SIG-M5 (cell line): ENCODE measurements at places on chromosomes 12 and 14.

GRCh38 chr14:74980398-74980730 is 22.4 kb upstream of the EIF2B2 start:
- DNase-seq = no peak

DNA sequence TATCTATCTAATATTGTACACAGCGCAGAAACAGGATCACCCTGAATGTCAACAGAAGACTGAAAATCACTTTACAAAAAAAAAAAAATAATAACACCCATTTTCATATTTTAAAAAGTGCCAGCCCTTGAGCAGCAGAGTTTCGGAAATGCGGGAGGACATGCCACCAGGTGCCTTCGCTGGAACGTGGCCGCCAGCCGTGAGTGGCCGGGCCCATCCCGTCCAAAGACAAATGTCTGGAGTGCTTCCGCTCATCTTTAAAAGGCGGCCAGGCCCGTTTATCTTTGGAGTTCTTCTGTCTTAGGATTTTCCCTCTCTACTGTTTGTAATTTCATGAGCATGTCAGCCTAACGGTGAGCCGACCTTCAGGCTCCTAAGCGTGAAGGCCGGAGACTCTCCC is 43.5 kb downstream of the LRTM2 start:
- no peak for DNase-seq

DNA sequence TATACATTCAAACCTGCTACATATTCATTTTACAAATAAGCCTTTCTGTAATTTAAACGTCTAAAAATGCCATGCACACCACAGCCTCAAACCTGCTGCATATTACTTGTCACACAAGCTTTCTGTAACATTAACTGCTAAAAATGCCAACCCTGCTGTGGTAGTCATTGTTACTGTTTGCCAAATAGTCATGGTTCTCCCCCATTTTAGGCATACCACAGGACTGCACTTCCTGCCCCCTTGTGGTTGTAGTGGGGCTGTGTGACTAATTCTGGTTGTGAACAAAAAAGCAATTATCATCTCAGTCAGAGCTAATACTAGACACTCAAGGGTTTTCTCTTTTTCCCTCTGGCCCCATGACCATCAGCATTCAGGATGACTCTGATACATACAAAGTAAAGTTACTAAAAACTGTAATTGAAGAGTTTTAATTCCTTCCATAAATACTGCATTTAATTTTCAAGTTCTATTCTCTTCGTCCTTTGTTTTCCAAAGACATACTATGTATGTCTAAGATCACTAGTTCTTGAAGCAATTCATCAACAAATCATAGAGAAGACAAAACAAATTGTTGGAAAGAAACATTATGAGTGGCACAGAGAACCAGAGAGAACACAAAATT is 5.7 kb upstream of the SLC35F4 start:
- no peak for DNase-seq

- DNase-seq = no peak
These were observed 972 bp downstream of the SAMD4A start for GRCh38 chr14:54567639-54568561.

DNA sequence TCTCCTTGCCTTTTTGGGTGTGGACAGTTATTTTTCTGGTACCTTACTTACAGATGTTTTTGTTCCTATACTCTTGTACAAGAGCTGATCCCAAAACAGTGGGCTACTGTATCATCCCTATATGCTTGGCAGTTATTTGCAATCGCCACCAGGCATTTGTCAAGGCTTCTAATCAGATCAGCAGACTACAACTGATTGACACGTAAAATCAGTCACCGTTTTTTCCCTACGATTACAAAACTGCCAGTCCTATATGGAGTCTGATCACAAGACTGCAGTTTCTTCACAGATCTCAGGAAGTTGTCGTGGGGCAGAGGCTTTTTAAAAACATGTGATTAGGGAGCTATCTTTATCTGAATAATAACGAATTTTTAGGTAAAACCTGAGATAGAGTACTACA is 1.3 kb downstream of the LYSET start:
- no peak for DNase-seq

- DNase-seq = no peak
These were observed 35.9 kb downstream of the WNK1 start for GRCh38 chr12:788288-788687.

GRCh38 chr12:83807871-83808270 is 1104.7 kb downstream of the SLC6A15 start:
- DNase-seq = no peak

DNA sequence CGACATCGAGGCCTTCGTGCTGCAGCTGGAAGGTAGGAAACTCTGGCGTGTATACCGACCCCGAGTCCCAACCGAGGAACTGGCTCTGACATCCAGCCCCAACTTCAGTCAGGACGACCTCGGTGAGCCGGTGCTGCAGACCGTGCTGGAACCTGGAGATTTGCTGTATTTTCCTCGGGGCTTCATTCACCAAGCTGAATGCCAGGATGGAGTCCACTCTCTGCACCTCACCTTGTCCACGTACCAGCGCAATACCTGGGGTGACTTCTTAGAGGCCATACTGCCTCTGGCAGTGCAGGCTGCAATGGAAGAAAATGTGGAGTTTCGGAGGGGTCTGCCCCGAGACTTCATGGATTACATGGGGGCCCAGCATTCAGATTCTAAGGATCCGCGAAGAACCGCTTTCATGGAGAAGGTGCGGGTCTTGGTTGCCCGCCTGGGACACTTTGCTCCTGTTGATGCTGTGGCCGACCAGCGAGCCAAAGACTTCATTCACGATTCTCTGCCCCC is 1.4 kb downstream of the RIOX1 start:
- no peak for DNase-seq

DNA sequence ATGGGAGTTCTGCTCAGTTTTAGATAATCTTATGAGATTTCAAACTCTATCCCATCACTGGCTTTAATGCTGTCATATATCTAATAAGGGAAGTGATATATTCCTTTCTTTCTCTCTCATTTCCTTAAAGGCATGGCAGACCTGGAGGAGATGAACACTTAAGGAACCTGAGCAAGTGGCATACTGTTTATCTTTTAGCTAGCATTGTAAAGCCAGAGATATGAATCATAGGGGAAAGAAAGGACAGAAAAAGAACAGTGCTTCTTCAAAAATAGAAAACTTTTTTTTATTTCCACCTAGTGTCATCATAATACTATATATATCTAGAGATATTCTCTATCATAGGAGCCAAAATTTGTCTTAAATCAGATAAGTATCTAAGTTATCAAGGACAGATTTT is 68.3 kb upstream of the PSMA6 start:
- DNase-seq = no peak

GRCh38 chr12:44500423-44500822 is 375.7 kb downstream of the NELL2 start:
- DNase-seq = no peak

DNA sequence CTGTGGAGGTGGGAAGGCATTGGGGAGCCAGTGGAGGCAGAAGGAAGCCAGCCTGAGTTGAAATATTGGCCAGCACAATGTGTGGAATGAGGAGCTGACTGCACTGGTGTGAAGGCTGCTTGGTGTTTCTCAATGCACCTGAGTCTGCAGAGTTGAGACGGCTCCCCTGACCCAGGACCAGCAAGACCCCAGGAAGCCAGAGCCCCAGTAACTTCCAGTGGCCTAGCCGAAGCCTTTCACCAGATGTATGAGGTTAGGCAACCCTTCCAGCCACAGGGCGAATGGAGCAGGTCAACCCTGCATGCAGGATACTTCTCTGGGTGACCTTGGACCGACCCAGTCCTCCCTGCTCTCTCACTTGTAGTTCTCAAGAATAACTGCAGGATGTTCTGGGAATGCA is 12.9 kb upstream of the KRT73 start:
- no peak for DNase-seq

- no peak for DNase-seq
These were observed 15.0 kb upstream of the PSMA6 start for GRCh38 chr14:35277179-35277578.

- no peak for DNase-seq
These were observed 10.9 kb upstream of the DLK1 start for GRCh38 chr14:100715803-100716202.
